ENCODE measurements at places on chromosomes 7 and 10.

GRCh38 chr10:27865221-27865635 is 119.6 kb upstream of the MKX start:
- no peak for ATAC-seq

DNA sequence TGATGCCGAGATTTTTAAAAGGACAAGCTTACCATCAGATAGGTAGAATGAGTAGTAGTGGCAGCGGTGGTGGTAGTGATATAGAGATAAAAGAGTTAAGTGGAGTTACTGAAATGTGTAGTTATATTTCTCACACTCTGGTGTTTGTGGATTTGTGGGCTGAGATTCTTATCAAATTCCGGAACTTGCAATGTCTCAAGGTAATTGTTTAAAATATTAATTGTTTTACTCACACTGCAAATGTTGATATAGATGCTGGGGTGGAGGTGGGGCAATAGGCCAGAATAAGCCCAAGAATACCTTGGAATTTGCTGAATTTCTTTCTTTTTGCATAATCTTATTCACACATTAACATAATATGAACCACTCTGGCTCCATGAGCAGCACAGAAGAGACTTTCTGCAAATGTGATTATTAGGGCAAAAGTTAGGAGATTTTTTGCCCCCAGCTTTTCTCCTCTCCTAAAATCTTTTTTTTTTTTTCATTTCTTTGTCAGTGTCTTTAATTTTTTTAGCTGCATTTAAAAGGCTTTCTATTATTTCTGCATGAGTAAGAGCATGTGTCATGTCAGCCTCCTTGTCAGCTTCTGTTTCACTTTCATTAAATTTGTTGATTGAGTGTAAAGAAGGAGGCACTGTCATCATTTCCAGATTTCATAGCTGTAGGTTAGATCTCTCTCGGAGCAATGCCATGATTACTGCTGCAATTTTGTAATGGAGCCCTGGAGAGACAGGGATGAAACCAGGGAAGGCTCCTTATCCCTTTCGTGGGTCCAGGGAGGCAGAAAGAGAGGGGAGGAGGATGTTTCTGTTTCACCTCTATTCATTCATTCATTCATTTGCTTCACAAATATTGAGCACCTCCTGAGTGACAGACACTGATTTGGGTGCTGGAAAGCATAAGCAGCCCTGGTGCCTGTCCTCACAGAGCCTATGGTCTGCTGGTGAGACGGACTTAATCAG is 13.1 kb upstream of the SGMS1 start:
- peak; percentile 90 for ATAC-seq

GRCh38 chr7:118826246-118826645 is 601.7 kb downstream of the ANKRD7 start:
- ATAC-seq = no peak

GRCh38 chr7:46932676-46933424 is 649.1 kb downstream of the TNS3 start:
- no peak for ATAC-seq

- ATAC-seq = no peak
Observed at GRCh38 chr10:117248750-117249465, 8.0 kb downstream of the SLC18A2 start.

DNA sequence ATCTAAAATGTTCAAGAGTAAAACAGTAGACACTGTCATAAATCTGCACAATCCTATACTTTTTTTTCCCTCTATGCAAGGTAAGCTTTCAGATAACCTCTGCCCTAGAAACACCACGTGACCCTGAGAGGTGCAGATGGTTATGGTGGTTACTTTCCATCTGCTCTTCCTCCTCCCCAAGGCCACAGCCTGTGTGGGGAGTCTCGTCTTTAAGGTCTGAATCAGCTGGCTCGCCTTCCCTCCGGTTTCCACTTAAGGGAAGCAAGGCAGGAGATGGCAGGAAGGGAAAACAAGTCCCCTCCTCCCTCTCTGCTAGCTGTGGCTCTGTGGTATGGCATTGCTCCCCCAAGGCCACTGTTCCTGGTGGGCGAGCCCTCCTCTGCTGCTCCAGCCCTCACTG is 181.8 kb downstream of the GLI3 start:
- no peak for ATAC-seq

GRCh38 chr7:156039971-156040677 is 227.9 kb upstream of the SHH start:
- no peak for ATAC-seq

DNA sequence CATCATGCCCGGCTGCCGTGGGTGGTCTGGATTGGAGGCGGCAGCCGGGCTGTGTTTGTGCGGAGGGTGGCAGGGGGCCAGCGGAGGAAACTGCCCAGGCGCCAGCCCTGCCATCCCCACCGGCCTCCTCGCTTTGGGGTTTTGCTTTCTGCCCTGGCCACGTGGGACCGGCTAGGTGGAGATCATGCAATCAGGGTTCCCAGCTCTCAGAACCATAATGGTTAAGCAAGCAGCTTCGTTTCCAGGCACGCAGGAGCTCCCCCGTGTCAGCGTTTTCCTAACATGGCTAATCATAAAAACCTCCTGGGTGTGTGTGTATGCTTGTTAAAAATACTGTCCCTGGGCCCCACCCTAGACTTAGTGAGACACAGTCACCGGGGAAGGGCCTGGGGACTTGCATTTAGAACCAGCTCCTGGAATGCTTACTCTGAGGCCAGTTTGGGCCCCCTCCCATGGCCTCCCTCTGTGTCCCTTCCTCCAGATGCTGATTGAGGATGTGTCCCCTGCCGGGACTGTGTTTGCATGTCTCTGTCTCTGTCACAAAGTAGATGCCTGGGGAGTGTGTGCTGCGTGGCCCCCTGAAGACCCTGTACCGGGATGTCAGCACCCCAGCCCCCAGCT is 119.3 kb downstream of the CUX1 start:
- no peak for ATAC-seq

GRCh38 chr10:129334266-129334665 is 132.8 kb upstream of the MGMT start:
- no peak for ATAC-seq

GRCh38 chr7:87204933-87205332 is 14.6 kb downstream of the TMEM243 start:
- ATAC-seq = no peak

DNA sequence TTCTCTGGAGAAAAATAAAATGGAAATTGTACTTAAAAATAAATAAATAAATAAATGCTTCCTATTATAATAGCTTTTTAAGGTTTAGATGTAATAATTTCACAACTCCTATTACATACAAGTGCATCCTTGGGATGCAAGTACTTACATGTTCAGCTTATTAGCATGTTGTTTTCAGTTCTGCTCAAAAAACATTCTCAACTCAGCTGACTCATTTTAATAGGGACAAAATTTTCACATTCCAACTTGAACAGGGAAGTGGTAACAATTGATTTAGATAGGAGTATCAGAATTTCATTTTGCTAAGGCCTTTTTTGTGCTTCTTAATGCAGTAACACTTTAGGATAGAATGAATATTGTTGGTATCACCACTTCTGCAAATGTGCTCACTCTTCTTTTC is 16.7 kb upstream of the PAPSS2 start:
- no peak for ATAC-seq

DNA sequence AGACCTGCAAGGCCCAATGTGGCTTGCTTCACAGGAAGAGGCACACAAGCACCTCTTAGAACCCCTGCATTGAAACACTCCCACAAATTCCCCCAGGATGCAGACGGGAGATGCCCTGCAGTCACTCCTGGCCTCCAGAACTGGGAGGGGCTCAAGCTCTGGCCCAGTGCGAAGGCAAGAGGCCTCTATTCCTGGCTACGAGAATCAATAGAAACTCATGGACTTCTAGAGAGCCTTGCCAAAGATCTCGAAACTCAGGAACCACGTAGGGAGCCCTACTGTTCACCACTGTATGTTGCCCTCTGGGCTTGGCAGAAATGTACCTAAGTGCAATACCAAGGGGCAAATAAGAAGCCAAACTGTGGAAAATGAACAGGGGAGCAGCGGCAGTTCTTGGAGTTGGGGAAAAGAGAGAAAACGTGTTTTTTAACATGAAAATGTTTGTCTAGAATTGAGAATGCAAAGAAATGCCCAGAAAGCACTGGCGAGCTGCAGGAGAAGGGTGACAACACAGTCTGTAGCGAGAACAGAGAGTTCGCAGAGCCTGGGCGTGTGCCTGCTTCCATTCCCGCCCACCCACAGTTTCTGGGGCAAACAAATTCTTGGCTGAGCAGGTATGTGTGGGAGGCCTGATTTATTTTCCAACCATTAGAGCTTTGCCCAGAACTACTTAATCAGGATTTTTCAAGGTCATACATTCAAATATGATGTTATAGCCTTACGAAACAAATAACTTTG is 260.5 kb upstream of the KLF14 start:
- no peak for ATAC-seq

DNA sequence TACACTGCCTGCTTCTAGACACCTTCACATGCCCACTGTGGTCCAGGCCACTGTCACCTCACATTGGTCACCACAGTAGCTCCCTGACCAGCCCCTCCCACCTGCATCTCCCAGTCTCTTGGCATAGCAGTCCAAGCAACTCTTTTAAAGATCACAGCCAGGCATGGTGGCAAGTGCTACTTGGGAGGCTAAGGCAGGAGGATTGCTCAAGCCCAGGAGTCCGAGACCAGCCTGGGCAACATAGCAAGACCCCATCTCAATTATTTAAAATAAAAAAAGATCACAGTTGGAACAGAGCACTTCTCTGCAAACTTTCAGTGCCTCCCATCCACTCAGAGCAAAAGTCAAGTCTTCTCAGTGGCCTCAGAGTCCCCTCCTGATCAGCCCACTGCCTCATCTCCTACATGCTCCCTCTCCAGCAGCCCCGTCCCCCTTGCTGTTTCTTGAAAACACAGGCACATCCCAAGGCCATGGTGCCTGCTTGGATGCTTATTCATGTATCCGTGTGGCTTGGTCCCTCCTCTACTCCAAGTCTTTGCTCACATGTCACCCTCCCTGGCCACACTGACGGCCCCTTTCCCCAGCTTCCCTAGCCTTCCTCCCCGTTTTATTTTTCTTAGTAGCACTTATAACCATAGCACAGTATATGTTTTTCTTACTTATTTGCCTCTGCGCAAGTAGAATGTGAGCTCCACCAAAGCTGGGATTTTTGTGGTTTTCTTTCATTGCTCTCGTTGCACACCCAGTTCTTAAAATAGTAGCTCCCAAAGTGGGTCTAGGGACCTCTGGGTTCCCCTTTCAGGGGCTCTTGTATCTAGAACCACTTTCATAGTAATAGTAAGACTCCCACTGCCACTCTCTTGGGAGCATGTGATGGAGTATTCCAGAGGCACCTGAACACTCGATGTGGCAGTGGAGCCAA is 19.5 kb downstream of the TSPAN15 start:
- ATAC-seq = no peak

- ATAC-seq = peak; percentile 82
Observed at GRCh38 chr10:87635498-87636312, 24.0 kb upstream of the PAPSS2 start.

- no peak for ATAC-seq
Observed at GRCh38 chr10:51758366-51758765, 59.0 kb upstream of the CSTF2T start.
